ENCODE measurements at places on chromosomes 5 and 9. TPM values are rescaled to one million over a fixed set of nuclear protein-coding genes. Genes with fewer than 3 reads are reported as not detected.

CCL28 gene
- total RNA-seq = 0.46 TPM

GALNT12 gene
- 2.5 TPM for total RNA-seq

PTGES gene
- total RNA-seq = 9.5 TPM

NR2F1-AS1 gene
- total RNA-seq = 82.4 TPM

SLC35D2 gene
- total RNA-seq = 3.5 TPM

ASPN gene
- 2.3 TPM for total RNA-seq

WWC1 gene
- total RNA-seq = 36.2 TPM

ORM2 gene
- not detected for total RNA-seq

C5orf34 gene
- 4.4 TPM for total RNA-seq

Data from diencephalon (tissue), 1 donor.